Karpas-422 (cell line): ENCODE measurements at places on chromosomes 13 and 19.

DNA sequence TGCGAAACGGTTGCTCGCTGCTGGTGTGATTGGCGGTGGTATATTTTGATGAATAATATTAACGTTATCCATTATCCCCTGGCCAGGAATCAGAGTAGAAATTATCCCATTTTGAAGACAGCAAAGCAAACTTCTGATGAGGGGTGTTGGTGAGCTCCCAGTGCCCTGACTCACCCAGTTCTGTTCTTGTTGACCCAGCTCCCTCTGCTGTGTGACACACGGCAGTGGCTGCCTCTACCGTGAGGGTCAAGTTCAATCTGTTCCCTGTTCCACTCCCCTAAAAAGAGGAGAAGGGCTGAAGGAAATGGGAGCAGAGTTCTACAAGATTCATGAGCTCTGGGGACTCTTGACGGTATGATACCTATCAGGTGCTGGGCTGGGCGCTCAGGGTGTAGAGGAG, 2.0 kb downstream of the CAMSAP3 start:
- H3K36me3 ChIP-seq = no peaks in the 10 kb centered on the region
- no peaks in the 10 kb centered on the region for H3K4me1 ChIP-seq
- H3K27me3 ChIP-seq = no peaks in the 10 kb centered on the region
- no peak overlapping the region for H3K27ac ChIP-seq
- DNase-seq = no peak

GRCh38 chr13:30241532-30241931, 65.8 kb downstream of the KATNAL1 start:
- DNase-seq = no peak
- H3K27ac ChIP-seq = peak overlapping the region; percentile 14; the same call in 1 of the 2 replicates
- H3K4me1 ChIP-seq = peaks cover 18% of the 10 kb centered on the region
- peaks cover 13% of the 10 kb centered on the region; the same call in 1 of the 2 replicates for H3K36me3 ChIP-seq

DNA sequence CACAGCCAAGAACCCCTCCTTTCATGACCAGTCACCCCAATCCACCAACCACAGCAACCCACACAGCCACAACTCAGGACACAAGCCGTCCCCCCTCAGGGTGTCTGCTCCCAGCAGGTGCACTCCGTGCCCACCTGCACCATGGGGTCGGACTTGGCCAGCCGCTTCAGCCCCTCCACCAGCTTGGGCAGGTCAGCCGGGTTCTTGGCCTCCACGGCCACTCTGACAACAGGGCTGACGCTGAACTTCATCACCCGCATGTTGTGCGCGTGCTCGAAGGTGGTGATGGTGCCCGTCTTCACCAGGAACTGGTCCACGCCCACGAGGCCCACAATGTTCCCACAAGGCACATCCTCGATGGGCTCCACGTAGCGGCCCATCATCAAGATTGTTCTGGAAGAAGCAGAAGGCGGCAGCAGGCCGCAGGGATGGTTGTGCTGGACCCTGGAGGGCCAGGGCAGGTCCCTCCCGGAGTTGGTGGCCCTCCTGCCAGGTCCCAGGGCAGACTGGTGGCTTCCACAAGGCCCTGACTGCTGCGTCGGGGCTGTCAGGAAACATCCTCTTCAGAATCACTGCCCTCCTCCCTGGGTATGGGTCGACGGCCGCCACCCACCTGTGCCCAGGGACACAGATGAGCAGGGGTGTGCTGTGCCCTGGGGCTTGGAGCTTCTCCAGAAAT, 5.5 kb downstream of the EEF2 start:
- H3K4me1 ChIP-seq = peaks cover 9% of the 10 kb centered on the region
- H3K27ac ChIP-seq = no peak overlapping the region
- no peak overlapping the region for H3K4me3 ChIP-seq
- H3K36me3 ChIP-seq = peaks cover 80% of the 10 kb centered on the region
- DNase-seq = no peak
- H3K27me3 ChIP-seq = no peaks in the 10 kb centered on the region

GRCh38 chr19:12284631-12285030, 10.1 kb downstream of the ZNF44 start:
- no peak overlapping the region for H3K4me3 ChIP-seq
- no peak overlapping the region for H3K27ac ChIP-seq
- 0 out of 2 replicates have a peak, but pooled peaks cover 5% of the 10 kb centered on the region for H3K4me1 ChIP-seq
- no peak for DNase-seq
- peaks cover 59% of the 10 kb centered on the region for H3K36me3 ChIP-seq

DNA sequence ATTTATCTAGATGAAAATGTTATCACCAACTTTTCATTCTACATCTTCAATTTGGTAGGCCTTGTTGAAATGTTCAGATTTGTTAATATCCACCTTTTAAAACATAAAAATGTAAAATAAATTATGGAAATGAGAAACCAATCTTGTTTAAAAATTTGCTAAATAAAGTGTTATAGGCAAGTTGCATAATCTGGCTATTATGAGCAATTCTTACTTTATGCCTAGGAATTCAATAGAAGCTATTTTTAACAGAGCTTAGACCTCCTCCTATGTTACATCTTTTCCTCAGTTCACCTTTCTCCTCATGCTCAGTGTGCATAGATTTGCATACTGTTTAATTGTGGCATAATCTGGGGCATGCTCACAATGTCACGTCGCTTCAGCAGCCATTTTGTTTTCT, 87.9 kb upstream of the POSTN start:
- H3K36me3 ChIP-seq = no peaks in the 10 kb centered on the region
- no peak overlapping the region for H3K27ac ChIP-seq
- H3K4me3 ChIP-seq = no peak overlapping the region

DNA sequence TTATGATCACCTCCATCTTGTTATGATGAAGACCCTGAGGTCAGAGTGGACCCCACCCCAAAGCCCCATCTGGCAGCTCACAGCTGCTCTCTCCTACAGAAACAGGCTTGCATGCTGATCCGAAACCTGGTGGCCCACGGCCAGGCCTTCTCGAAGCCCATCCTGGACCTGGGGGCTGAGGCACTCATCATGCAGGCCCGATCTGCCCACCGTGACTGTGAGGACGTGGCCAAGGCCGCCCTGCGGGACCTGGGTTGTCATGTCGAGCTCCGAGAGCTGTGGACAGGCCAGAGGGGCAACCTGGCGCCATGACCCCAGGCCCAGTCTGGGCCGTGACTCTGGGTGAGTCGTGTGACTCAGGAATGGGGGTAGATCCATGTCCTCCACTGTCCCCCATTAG, 6.5 kb upstream of the SLC25A42 start:
- H3K36me3 ChIP-seq = no peaks in the 10 kb centered on the region
- no peak overlapping the region for H3K4me3 ChIP-seq
- no peaks in the 10 kb centered on the region for H3K4me1 ChIP-seq
- H3K27me3 ChIP-seq = no peaks in the 10 kb centered on the region

DNA sequence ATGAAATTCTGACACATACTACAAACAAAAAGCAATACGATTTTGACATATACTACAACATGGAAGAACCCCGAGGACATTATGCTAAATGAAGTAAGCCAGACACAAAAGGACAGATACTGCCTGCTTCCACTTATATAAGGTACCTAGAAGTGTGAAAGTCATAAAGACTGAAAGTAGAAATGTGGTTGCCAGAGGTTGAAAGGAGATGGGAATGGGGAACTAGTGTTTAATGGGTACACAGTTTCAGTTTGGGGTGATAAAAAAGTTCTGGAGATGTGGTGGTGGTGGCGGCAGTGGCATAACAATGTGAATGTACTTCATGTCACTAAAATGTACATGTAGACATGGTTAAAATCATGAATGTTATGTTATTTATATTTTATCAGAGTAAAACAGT, 12.1 kb upstream of the NDFIP2 start:
- no peak overlapping the region for H3K4me3 ChIP-seq
- no peak for DNase-seq
- no peaks in the 10 kb centered on the region for H3K27me3 ChIP-seq
- H3K36me3 ChIP-seq = no peaks in the 10 kb centered on the region
- no peak overlapping the region for H3K27ac ChIP-seq
- no peaks in the 10 kb centered on the region for H3K4me1 ChIP-seq

- H3K36me3 ChIP-seq = no peaks in the 10 kb centered on the region
- no peaks in the 10 kb centered on the region for H3K27me3 ChIP-seq
- H3K4me3 ChIP-seq = peak overlapping the region; percentile 66
- peaks cover 47% of the 10 kb centered on the region for H3K4me1 ChIP-seq
- DNase-seq = peak; percentile 57
Measured at GRCh38 chr19:19064811-19065745, 1.3 kb downstream of the SLC25A42 start.

- H3K27me3 ChIP-seq = no peaks in the 10 kb centered on the region
- H3K4me3 ChIP-seq = no peak overlapping the region
- DNase-seq = no peak
- no peak overlapping the region for H3K27ac ChIP-seq
Measured at GRCh38 chr19:51272183-51272810, 21.4 kb downstream of the SIGLECL1 start.

GRCh38 chr19:33434069-33434885, 60.8 kb downstream of the CEBPG start:
- H3K27ac ChIP-seq = no peak overlapping the region
- no peaks in the 10 kb centered on the region for H3K27me3 ChIP-seq
- H3K4me3 ChIP-seq = no peak overlapping the region
- DNase-seq = no peak
- H3K36me3 ChIP-seq = no peaks in the 10 kb centered on the region

GRCh38 chr13:36986462-36987240, 12.5 kb downstream of the ALG5 start:
- H3K27me3 ChIP-seq = no peaks in the 10 kb centered on the region
- DNase-seq = no peak
- no peak overlapping the region for H3K27ac ChIP-seq

- no peak overlapping the region for H3K27ac ChIP-seq
- H3K4me1 ChIP-seq = peaks cover 5% of the 10 kb centered on the region
- H3K36me3 ChIP-seq = no peaks in the 10 kb centered on the region
- no peaks in the 10 kb centered on the region for H3K27me3 ChIP-seq
- no peak for DNase-seq
Measured at GRCh38 chr13:111652676-111653075, 332.2 kb downstream of the TEX29 start.

DNA sequence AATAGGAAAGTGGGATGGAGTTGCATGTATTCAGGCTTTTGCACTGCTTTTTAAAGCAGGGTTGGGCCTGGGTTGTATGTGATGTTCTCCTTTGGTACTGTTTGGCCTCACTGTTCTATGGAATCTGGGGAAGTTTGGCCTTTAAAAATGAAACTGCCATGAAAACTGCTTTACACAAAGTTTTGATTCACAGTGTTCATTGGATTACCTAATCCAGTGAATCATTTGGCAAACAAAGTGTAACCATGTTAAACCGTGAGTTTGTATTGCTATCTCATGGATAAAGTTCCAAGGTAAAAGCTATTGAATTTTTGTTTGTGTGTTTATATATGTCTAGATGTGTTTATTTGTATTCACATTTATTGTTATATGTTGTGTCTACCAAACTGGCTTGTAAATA, 1658.6 kb downstream of the OLFM4 start:
- no peaks in the 10 kb centered on the region for H3K36me3 ChIP-seq
- DNase-seq = no peak
- H3K27me3 ChIP-seq = no peaks in the 10 kb centered on the region
- H3K27ac ChIP-seq = no peak overlapping the region
- no peaks in the 10 kb centered on the region for H3K4me1 ChIP-seq
- no peak overlapping the region for H3K4me3 ChIP-seq

GRCh38 chr13:76647550-76647949, 238.7 kb downstream of the KCTD12 start:
- H3K27ac ChIP-seq = no peak overlapping the region
- H3K4me1 ChIP-seq = no peaks in the 10 kb centered on the region
- no peaks in the 10 kb centered on the region for H3K27me3 ChIP-seq
- DNase-seq = no peak
- H3K4me3 ChIP-seq = no peak overlapping the region

DNA sequence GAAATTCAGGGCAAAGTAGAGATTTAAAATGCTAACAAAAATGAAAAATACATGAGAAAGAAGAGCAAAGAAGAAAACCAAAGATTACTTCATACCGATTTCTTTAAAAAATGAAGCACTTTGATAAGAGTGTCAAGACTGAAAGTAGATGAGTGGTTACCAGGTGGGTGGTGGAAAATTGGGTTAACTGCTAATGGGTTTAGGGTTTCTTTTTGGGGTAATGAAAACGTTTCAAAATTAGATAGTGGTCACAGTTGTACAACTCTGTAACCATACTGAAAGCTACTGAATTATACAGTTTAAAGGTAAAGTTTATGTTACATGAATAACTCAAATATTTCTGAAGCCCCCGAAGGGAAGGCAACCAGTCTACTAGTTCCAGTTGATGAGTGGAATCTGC, 179.4 kb downstream of the NDFIP2 start:
- no peak overlapping the region for H3K4me3 ChIP-seq
- H3K36me3 ChIP-seq = no peaks in the 10 kb centered on the region
- H3K27ac ChIP-seq = no peak overlapping the region
- no peaks in the 10 kb centered on the region for H3K4me1 ChIP-seq

DNA sequence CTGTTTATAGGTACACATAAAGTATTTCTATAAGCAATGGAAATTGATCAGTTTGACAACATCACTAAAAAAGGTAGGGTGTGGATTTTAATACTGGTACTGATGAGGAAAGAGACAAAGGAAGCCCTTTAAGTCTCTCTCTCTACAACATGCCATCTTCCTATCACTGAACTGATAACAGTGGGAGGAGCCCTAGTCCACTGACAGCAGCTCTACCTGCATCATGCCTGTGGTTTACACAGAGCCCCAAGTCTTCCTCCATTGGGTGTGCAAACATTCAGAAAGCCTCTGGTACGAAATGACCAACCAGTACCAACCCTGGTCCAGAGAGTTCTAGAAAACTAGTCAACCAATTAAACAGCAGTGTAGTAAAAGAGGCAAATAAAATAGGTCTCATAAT, 53.4 kb downstream of the KLF12 start:
- no peaks in the 10 kb centered on the region for H3K27me3 ChIP-seq
- H3K4me1 ChIP-seq = peaks cover 40% of the 10 kb centered on the region
- no peak overlapping the region for H3K4me3 ChIP-seq
- H3K36me3 ChIP-seq = peaks cover 7% of the 10 kb centered on the region; the same call in 1 of the 2 replicates
- DNase-seq = no peak

GRCh38 chr19:23882493-23882892, 32.2 kb upstream of the ZNF726 start:
- H3K27ac ChIP-seq = no peak overlapping the region
- no peaks in the 10 kb centered on the region for H3K36me3 ChIP-seq
- DNase-seq = no peak
- H3K4me1 ChIP-seq = no peaks in the 10 kb centered on the region

GRCh38 chr13:33369073-33369472, 83.5 kb upstream of the STARD13 start:
- H3K27me3 ChIP-seq = no peaks in the 10 kb centered on the region
- no peak overlapping the region for H3K27ac ChIP-seq
- no peaks in the 10 kb centered on the region for H3K36me3 ChIP-seq
- H3K4me1 ChIP-seq = peaks cover 12% of the 10 kb centered on the region
- DNase-seq = no peak

- no peaks in the 10 kb centered on the region for H3K27me3 ChIP-seq
- no peaks in the 10 kb centered on the region for H3K4me1 ChIP-seq
- no peak overlapping the region for H3K27ac ChIP-seq
- H3K4me3 ChIP-seq = no peak overlapping the region
- DNase-seq = no peak
Measured at GRCh38 chr13:107835339-107836018, 379.9 kb downstream of the LIG4 start.
